ENCODE measurements at places on chromosomes 3 and 15.
A peak's percentile ranks its signal among the peaks of the same experiment; 100 is the strongest.

- DNase-seq: no peak
Observed at GRCh38 chr3:106093616-106094015, 224.8 kb upstream of the CBLB start.

GRCh38 chr3:36993326-36994283, at the start of gene MLH1:
TSS of gene MLH1 (plus strand) at chr3:36993518. CDS start at chr3:36993548, 30 bp downstream.
- peak; percentile 100 for DNase-seq

DNA sequence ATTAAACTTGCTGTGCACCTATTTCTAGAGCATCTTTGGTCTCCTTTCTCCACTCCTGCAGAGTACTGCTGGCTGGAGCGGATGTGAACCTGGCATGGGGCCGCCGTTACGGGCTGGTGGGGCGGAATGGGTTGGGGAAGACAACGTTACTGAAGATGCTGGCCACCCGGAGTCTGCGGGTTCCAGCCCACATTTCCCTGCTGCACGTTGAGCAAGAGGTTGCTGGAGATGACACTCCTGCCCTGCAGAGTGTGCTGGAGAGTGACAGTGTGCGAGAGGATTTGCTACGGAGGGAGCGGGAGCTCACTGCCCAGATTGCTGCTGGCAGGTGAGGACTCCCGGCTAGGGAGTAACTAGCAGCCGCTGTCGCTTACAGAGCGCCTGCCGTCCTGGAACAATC, 2.1 kb downstream of the ABCF3 start:
- DNase-seq: no peak

GRCh38 chr3:134357914-134358811, 16.1 kb downstream of the AMOTL2 start:
- DNase-seq: peak; percentile 17

DNA sequence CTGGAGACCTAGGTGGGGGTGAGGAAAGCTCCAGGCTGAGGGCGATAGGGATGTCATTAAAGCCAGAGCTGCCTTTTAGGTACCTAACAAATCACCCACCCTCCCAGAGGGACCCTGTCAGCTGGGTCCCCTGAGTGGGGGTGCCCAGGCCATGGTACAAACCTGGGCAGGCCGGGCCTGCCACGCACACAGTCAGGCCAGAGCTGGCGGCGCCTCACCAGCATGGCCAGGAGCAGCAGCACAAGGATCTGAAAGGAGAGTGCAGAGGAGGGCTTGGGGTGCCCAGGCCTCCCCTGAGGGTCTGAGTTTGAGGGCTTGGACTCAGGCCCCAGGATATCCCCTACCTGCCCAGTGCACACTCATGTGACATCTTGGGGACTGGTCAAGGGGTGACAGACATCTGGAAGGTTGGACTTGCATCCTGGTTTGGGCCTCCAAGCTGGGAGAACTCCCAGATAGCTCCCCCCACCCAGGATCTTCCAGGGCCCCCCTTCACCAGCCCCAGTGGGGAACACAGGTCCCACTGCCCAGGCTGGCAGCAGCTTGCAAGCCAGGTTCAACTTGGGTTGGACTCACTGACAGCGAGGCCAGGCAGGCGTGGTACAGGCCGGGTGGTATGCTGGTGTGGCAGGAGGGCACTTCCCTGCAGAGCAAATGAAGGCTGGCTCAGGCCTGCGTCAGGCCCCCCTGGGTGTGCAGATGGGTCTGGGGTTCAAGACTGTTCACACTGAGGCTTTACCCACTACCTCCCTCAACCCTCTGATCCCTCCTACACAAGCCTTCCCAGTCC, 5.2 kb downstream of the STRA6 start:
- DNase-seq: no peak

- no peak for DNase-seq
Observed at GRCh38 chr3:186121968-186122367, 13.1 kb upstream of the ETV5 start.

GRCh38 chr15:86644339-86644738, 564.7 kb downstream of the AGBL1 start:
- DNase-seq: no peak

GRCh38 chr3:66553441-66554113, 52.8 kb upstream of the LRIG1 start:
- DNase-seq: no peak

GRCh38 chr3:42533161-42533897, 30.9 kb downstream of the VIPR1 start:
- DNase-seq: no peak

DNA sequence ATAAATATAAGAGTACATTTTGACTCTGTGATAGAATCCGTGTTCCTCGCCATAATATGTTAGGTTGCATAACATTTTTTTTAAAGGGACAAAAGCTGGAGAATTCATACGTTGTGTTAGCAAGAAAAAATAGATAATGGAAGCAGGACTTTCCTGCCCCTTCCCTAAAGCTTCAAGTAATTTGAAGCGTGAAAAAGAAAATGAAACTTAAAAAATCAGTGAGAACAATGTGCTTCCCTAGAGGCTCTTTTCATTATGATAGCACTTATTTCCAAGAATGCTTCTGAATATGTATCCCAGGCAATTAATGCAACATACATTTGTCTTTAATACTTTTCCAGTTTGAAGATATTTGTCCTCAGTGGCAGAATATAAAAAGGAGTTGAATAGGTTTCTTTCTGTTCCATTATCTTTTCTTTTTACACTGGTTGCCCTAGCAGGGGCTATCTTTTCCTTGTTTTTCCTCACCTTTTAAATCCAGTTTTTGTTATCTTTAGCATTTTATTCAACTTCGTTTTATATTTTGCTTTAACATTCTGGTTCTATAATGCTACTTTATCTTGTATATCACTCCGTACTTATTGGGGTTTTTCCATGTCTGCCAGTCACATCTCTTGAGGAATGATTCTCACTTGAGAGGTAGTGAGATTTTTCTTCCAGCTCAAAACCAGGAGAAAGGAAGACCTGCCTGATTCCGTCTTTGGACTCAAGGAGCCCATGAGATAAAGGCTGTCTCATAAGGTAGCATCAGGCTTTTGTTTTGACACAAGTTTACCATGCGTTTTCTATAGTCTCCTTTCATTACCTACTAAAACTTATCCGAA, 113.8 kb downstream of the MBNL1 start:
- no peak for DNase-seq

DNA sequence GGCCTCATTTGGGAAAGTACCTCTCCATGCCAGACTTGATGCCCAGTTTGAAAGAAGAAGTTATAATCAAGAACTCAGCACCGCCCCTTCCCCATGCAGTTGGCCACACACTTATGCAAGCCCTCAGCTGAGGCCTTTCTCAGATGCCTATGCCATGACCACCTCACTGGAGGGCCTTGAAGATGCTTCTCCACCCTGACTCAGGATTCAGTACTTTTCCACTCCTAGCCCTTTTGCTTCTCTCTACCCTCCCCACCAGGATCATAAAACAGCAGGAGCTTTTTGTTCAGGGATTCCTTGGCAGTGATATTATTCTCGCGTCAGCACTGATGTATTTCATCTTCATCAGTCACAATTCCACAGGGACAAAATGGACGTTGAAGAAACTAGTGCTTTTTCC, 313.5 kb downstream of the PYDC2 start:
- DNase-seq: no peak

GRCh38 chr3:71341721-71342120, 241.8 kb downstream of the FOXP1 start:
- DNase-seq: no peak

GRCh38 chr15:50128266-50128665, 9.2 kb upstream of the ATP8B4 start:
- no peak for DNase-seq

Measured in CD4-positive, alpha-beta T cell treated with Interleukin-10 for 1 hour (primary cell).